ENCODE measurements at places on chromosomes 7 and 10.

- no peak for DNase-seq
Measured at GRCh38 chr7:125467996-125468854, 538.6 kb upstream of the POT1 start.

GRCh38 chr7:114741911-114742310 is 180.0 kb upstream of the MDFIC start:
- DNase-seq, result no peak

GRCh38 chr10:132624061-132624846 is 86.7 kb downstream of the INPP5A start:
- no peak for DNase-seq

DNA sequence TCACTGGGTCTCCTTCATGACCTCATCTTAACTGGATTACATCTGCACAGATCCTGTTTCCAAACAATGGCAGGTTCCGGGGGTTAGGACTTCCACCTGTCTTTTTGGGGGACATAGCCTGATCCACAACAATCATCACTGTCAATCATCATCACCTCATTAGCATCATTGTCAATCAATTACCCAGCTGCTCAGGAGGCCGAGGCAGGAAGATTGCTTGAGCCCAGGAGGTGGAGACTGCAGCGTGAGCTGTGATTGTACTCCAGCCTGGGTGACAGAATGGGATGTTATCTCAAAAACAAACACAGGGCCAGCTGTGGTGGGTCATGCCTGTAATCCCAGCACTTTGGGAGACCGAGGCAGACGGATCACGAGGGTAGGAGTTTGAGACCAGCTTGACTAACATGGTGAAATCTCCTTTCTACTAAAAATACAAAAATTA is 18.7 kb downstream of the AMZ1 start:
- DNase-seq, result no peak

Measured in stimulated activated CD4-positive, alpha-beta T cell treated with anti-CD3 and anti-CD28 coated beads, Interleukin-15, amount 100 ng/mL, for 1 hour (primary cell).